Stimulated activated CD8-positive, alpha-beta memory T cell treated with anti-CD3 and anti-CD28 coated beads, Interleukin-15, amount 100 ng/mL, for 4 hours (primary cell): ENCODE measurements at places on chromosomes 5 and 9.

GRCh38 chr9:119588874-119589744 is 219.9 kb upstream of the BRINP1 start:
- DNase-seq = no peak

GRCh38 chr5:156411185-156411613 is 84.2 kb downstream of the SGCD start:
- DNase-seq = no peak

GRCh38 chr5:149012350-149012749 is 50.5 kb downstream of the SH3TC2 start:
- no peak for DNase-seq

- no peak for DNase-seq
These were observed 61.6 kb upstream of the C9orf72 start for GRCh38 chr9:27634879-27635278.

DNA sequence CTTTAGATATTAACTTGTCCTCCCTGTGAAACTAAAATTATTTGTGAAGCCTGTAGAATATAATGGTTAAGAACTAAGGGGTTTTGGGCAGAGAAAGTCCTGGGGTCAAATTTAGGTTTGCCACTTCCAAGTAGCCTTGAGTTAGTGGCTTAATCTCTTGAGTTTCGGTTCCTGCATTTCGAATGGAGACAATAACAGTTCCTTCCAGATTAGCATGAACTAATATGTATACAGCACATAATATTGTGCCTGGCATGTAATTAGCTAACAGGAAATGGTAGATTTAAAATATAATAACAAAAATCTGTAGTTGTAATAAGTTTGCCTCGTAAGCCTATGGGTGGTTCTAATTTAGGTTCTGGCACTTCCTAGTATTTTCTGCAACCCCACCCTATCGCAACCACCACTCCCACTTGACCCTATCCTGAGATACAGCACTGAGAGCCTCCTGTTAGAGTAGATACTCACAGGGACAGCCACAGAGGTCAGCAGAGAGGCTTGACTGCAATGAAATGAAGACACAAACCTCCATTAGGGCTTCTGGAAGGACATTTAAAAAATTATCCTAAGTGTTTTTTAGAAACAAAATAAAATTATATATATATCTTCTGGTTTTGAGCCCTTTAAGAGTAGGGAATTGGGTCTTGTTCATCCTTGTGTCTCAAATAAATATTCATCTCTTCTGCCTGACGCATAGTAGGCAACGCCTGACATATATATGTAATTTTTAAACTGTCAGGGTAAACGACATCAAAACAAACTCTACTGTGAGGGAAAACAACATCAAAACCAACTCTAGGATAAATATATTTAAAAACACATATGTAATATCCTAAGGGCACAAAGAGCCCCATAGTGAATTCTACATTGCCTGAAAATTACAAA is 8.5 kb downstream of the SPINK9 start:
- DNase-seq = no peak

GRCh38 chr9:130199605-130200004 is 27.4 kb downstream of the NCS1 start:
- DNase-seq = no peak

DNA sequence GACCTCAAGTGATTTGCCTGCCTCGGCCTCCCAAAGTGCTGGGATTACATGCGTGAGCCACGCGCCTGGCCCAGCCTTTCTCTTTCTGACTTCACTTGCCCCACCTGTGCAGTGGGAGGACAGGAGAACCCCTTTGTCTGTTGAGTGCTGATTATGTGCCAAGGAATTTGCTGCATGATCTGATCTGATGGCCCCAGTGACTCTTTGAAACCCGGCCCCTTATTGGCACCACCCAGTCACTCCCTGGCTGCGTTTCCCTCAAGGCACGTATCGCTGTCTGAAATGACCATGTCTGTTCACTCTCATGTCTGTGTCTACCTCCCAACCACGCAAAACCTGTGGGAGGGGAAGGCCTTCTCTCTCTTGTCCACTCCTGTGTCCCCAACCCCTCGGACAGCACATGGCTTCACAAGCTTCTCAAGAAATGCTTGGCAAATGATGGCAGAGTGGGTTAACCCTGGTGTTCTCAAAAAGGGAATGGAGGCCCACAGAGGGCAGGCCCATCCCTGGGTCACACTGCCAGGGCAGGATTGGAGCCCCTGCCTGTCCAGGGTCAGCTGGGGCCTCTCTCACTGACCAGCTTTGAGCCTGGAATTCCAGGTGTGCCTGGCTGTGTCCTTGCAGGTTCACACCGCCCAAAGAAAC is 21.9 kb downstream of the NEK6 start:
- no peak for DNase-seq

DNA sequence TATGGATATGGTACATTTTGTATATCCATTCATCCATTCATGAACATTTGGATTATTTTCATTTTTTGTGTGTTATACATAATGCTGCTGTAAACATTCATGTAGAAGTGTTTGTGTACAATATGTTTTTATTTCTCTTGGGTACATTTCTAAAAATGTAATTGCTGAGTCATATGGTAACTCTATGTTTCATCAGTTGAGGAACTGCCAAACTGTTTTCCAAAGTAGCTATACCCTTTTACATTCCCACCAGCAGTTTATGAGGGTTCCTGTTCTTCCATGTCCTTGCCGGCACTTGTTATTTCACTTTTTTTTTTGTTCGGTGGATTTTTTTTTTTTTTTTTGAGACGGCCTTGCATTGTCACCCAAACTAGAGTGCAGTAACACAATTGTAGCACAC is 54.0 kb upstream of the MCCC2 start:
- no peak for DNase-seq

DNA sequence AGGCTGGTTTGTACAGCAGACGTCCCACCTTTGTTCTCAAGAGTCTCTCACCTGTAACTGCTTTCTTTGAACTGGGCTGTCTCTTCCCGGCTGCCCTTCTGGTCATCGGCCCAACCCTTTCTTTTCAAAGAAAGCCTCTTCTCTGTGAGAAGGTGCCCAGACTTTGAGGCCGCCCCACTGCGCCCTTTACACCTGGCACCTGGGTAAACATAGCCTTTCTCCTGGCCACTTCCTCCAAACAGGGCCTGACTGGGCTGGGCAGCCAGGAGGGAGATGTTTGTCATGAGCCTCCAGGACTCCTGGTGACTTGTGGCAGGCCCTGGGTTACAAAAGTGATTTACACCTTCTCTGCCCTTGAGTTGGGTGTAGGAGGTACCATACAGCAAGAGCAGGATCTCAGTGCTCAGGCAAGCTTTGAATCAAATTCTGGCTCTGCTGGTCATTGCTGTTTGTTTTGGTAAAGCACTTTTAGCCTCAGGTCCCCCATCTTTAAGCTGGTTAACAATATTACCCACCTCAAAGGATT is 127.2 kb upstream of the CXCL14 start:
- DNase-seq = no peak

DNA sequence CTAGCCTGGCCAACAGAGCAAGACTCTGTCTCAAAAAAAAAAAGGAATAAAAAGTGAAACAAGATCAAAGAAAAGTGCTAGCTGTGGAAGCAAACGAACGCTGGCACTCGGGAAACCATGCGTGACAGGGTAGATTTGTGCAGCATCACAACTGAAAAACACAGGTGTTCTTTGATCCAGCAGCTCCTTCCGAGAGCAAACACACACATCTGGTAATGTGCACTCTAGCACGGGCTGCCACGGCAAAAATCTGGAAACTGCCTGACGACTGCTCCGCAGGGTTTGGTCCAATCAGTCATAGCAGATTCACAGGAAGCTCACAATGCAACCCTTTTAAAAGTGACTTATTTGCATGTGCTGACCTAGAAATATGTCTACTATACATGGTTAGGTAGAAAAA is 80.0 kb downstream of the SYK start:
- DNase-seq = no peak

- DNase-seq = no peak
These were observed 406.9 kb upstream of the ACTBL2 start for GRCh38 chr5:57889558-57889957.

GRCh38 chr9:34072868-34073590 is 24.3 kb upstream of the UBAP2 start:
- DNase-seq = no peak

DNA sequence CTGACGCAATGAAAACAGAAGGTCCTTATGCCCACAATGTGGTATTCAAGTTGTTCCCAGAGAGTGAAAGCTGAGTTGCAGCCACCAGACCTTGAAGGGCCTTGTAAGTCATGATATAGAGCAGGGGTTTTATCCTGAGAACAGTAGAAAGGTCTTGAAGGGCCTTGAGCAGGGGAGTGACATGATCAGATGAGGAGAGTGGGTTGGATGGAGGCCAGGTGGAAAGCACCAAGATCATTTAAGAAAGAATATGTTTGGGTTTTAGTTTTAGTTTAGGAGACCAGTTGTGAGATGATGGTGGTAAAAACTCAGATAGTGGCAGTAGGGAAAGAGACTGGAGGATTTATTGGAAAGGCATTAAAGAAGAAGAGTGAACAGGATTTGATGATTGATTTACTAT is 5.9 kb downstream of the ITGA2 start:
- DNase-seq = no peak

GRCh38 chr9:35923927-35924763 is 14.9 kb downstream of the SPAAR start:
- no peak for DNase-seq

- no peak for DNase-seq
These were observed 106.3 kb downstream of the DAPK1 start for GRCh38 chr9:87603854-87604490.

DNA sequence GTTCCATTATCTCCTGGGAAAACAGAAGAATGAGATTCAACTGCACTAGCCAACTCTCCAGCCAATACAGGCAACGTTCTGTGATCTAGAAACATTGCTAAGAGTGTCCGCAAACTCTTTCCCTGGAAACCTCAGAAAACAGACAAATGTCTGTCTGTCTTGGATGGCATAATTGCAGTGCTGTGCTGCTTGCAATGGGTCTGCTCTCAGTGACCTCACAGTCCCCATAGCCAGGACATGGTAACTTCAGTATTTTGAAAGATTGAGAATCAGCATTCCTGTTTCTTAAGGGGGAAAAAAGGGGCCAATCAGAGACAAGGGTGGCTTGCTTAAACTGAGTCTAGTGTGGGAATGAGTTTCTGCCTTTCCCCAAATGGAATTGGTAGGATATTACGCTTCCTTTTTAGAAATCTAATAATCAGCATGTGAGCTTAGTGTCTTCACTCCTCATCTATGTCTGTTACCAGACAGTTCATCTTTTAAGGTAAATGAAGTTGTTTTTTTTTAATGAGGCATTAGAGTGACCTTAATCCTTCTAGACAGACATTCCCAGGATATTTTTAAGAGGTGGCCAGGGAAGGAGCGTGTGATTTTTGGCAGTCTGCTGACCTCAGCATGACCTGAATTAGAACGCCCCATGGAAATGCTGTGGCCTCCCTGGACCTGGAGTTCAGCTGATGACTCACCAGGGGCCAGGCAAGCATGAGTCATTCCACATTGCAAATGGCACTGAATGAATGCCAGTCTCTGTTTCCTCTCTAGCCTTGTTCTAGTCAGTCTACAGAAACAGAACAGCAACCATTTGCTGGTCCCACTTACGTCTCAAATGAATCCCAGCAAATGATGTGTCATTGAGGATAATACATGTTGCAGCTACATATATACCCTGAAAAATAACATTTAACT is 210.2 kb upstream of the ACTBL2 start:
- no peak for DNase-seq

GRCh38 chr5:100889896-100890295 is 13.2 kb downstream of the ST8SIA4 start:
- DNase-seq = no peak

- no peak for DNase-seq
These were observed 136.4 kb upstream of the TBC1D2 start for GRCh38 chr9:98391867-98392266.

DNA sequence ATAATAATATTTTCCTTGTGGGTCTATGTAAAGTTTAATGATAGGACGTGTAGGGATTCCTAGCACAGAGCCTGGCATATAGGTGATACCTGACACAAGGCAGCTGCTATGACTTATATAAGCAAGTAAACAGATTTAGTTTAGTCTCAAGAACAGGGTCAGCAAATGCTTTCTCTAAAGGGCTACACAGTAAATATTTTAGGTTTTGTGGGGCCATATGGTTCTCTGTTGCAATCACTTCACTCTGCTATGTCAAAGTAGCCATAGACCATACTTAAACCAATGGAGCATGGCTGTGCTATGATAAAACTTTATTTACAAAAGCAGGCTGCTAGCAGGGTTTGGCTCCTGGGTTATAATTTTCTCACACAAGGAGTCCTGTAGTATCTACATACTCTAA is 204.8 kb upstream of the KLF4 start:
- DNase-seq = no peak

GRCh38 chr5:53871050-53871449 is 310.6 kb downstream of the NDUFS4 start:
- no peak for DNase-seq

- DNase-seq = no peak
These were observed 50.4 kb downstream of the POC5 start for GRCh38 chr5:75666801-75667200.

DNA sequence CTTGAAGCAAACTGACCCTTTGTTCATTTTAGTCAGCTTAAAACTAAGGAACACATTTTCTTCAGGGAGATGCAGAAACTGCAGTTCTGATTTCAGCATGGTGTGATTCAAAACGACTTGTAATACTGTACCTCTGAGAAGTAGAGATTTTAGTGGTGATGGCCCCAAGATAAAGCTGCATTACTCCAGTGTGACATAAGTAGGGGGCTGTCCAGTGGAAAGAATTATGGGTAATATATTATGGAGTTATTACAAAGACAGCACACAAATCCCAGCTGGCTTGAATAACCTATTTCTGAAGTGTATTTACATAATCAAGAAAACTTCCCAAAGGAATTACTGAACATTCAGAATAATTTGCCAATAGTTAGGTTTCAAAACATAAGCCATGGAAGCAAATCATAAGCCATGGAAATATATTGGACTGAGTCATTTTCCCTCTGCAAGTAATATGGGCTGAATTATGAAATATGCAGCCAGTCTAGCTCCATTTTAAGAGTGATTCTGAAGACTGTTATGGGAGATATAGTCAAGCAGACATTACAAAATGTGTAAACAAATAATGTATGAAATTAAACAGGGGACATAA is 133.7 kb upstream of the FBXL17 start:
- no peak for DNase-seq

DNA sequence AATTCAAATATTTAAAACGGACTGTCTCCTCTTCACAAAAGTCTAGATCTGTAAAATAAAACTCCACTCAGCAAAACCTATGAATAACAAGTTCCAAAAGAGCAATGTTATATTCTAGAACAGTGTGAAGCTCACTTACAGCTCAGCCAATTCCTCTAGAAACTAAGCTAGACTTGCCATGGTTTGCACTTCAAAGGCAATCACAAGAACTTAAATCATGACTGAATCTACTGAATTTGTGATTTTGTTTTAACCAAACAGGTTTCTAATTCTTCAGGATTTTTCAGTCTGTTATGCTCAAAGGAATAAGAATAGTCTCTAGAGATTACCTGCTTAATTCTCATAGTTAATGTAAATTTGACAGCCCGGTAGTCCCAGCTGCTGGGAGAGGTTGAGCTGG is 1.4 kb upstream of the PKD2L2 start:
- no peak for DNase-seq

GRCh38 chr5:154205441-154206117 is 15.0 kb downstream of the GALNT10 start:
- DNase-seq = no peak
